Activated naive CD8-positive, alpha-beta T cell treated with anti-CD3 and anti-CD28 coated beads, Interleukin-2, amount 50 U/mL, for 16 hours (primary cell): ENCODE measurements at places on chromosomes 11 and 22.

DNA sequence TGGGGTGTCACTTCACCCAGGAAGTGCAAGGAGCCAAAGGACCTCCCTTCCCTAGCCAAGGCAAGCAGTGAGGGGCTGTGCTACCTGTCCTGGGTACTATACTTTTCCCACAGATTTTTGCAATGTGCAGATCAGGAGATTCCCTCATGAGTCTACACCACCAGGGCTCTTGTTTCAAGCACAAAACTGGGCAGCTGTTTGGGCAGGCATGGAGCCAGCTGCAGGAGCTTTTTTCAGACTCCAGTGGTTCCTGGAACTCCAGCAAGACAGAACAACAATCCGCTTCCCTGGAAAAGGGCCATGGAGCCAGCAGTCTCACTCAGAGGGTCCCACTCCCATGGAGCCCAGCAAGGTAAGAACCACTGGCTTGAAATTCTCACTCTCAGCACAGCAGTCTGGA lies 1649.6 kb downstream of the LRRC4C start:
- no peak for DNase-seq

- no peak for DNase-seq
Observed at GRCh38 chr11:3944198-3944597, 88.7 kb downstream of the STIM1 start.

- DNase-seq: no peak
Observed at GRCh38 chr11:47366020-47366490, 12.3 kb downstream of the SPI1 start.

DNA sequence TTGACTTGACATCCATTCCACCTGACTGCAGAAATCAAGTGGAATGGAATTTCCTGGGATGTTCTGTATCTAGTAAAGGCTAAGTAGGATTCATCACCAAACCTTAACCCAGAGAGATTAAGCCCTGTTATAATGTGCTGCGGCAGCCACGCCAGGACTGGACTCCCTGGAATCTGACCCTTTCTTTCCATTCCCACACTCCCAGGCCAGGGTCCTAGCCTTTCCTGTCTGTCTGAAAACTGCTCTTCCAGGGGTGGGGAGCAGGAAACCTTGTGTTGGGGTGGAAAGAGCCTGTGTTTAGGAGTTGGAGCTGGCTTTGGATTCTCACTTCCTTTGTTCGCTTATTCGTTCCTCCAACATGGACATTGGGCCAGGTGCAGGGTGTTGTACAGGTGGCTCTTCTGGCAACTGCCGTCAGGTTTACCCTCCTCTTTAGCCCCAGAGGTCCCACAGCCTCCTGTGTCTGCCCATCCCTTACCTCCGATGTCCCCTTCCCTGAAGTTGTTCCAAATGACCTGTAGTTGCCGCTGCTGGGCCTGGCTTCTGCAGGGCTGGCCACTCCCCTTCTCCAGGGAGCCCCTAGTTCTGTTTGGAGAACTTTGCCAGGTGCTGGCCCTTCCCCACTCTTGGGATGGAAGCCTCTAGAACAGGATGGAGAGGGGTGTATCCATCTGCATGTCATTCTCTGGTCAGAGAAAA lies 20.5 kb upstream of the PARVB start:
- no peak for DNase-seq

GRCh38 chr11:55942785-55943392 lies 6.7 kb upstream of the OR5I1 start:
- DNase-seq: no peak
